Gastroesophageal sphincter (tissue), 4 donors: ENCODE measurements at places on chromosomes 1 and 21. TPM values are rescaled to one million over a fixed set of nuclear protein-coding genes. Genes with fewer than 3 reads are reported as not detected.
A peak's percentile ranks its signal among the peaks of the same experiment; 100 is the strongest.

The CFAP141 gene
- total RNA-seq: not detected

The CFHR1 gene
- total RNA-seq: not detected

The E2F2 gene
- not detected for total RNA-seq

The PDPN gene
- 20.1 TPM for total RNA-seq

The DPYD gene
- total RNA-seq: 43.0 TPM

DNA sequence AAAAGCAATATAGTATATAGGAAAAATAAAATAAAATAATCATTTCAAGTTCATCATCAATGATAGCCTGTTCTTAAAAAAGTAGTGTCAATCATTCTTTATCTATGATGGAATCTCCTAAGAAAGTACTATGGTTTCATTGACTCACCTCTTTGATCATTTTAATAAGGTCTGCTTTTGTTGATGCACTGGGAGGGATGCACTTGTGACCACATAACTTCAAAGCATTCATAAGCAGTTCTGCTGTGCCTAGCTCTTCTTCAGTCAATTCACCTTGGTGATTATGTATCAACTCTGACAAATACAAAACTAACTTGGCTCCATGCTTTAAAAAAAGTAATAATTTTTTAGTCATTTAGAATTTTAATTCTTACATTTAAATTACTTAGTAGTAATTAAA lies 84.8 kb upstream of the GNG4 start:
- no peaks in the 10 kb centered on the region for H3K4me1 ChIP-seq
- ATAC-seq: no peak

- H3K4me3 ChIP-seq: no peak overlapping the region
- H3K4me1 ChIP-seq: no peaks in the 10 kb centered on the region
- no peak overlapping the region for H3K27ac ChIP-seq
- H3K27me3 ChIP-seq: peaks cover 21% of the 10 kb centered on the region
- ATAC-seq: no peak
- no peaks in the 10 kb centered on the region for H3K36me3 ChIP-seq
These were observed 5.8 kb downstream of the PLCH2 start for GRCh38 chr1:2481885-2482284.

DNA sequence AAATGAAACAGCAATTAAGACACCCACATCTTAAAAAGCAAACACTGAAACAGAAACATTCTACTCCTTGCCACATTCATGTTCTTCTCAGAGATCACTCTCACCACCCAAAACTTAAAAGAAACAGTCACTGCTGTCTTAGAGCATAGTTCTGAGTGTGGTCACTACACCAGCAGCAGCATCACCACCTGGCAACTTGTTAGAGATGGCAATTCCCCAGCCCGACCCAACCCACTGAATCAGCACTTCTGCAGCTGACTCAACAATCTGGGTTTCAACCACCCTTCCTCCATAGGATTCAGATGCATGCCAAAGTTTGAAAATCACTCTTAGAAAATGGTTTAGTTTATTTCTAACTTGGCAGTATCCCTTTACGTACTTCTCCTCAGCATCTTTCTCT lies 126.1 kb downstream of the CDC42BPA start:
- no peak for ATAC-seq
- no peak overlapping the region for H3K27ac ChIP-seq
- no peak overlapping the region for H3K4me3 ChIP-seq
- H3K4me1 ChIP-seq: no peaks in the 10 kb centered on the region
- H3K36me3 ChIP-seq: peaks cover 6% of the 10 kb centered on the region

GRCh38 chr1:186498695-186499389 lies 37.9 kb upstream of the PDC start:
- no peak overlapping the region for H3K4me3 ChIP-seq
- no peaks in the 10 kb centered on the region for H3K4me1 ChIP-seq
- H3K27me3 ChIP-seq: no peaks in the 10 kb centered on the region
- no peak for ATAC-seq

DNA sequence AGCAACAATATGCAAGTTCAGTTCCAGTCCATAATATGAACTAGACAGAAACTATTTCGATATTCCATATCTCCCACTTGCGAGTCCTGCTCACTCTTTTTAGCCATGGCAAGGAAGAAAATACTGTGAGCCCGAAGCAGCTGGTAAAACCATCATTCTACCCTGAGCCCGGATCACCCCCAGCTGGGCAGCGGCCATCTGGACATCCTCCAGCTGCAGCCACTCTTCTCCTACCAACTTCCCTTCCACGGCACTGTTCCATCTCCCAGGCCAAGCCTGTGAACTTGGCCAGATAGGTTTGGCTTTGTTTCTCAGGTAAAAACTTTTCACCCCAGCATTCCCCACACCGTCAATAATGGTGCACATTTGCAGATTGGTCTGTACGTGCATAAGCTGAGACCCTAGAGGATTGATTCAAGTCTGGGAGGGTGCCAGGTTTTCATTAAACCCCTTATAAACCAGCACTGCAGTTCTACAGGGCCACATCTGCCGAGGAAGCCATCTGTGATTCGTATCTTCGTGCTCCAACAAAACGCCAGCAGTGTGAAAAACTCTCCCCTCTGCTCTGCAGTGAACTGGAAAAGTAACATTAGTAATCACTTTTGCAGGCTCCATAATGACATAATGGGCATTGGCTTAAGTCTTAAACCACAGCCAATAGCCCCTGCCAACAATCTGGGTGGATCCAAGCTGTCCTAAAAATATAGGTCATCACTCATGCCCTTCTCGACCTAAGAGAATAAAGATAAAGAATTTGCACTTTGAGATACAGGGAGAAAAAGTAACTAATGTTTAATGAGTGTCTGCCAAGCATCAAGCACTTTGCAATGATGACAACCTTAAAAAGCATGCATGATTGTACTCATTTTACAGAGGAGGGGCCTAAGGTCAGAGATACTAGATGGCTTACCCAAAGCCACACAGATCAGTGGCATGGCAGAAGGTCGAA lies 205.1 kb downstream of the PLPP3 start:
- H3K27me3 ChIP-seq: no peaks in the 10 kb centered on the region
- ATAC-seq: no peak
- no peaks in the 10 kb centered on the region for H3K36me3 ChIP-seq
- H3K4me3 ChIP-seq: no peak overlapping the region
- H3K4me1 ChIP-seq: peaks cover 26% of the 10 kb centered on the region

- ATAC-seq: no peak
- H3K4me1 ChIP-seq: no peaks in the 10 kb centered on the region
- no peak overlapping the region for H3K27ac ChIP-seq
- H3K4me3 ChIP-seq: no peak overlapping the region
These were observed 13.7 kb downstream of the SPRTN start for GRCh38 chr1:231351816-231352215.

GRCh38 chr1:38527373-38527966 lies 332.1 kb downstream of the RRAGC start:
- H3K4me1 ChIP-seq: no peaks in the 10 kb centered on the region
- no peaks in the 10 kb centered on the region for H3K36me3 ChIP-seq

DNA sequence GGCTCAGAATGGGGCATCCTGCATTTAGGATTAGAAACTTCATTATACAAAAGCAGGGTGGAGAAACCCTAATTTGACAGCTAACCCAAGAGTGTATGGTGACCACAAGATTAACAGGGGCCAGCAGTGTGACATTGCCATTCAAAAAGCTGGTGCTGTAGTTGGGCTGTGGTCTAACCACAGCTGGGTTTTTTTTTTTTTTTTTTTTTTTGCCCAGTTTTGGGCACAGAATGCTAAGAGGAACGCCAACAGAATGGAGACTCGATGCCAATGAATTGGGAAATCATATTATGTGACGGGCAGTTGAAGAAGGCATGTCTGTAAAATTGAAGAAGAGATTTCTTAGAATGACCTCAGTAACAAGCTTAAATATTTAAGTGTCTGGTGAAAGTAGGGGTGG lies 58.4 kb downstream of the NFIA start:
- H3K4me1 ChIP-seq: peaks cover 23% of the 10 kb centered on the region
- H3K36me3 ChIP-seq: no peaks in the 10 kb centered on the region
- H3K4me3 ChIP-seq: no peak overlapping the region
- H3K27ac ChIP-seq: peak overlapping the region; percentile 35

DNA sequence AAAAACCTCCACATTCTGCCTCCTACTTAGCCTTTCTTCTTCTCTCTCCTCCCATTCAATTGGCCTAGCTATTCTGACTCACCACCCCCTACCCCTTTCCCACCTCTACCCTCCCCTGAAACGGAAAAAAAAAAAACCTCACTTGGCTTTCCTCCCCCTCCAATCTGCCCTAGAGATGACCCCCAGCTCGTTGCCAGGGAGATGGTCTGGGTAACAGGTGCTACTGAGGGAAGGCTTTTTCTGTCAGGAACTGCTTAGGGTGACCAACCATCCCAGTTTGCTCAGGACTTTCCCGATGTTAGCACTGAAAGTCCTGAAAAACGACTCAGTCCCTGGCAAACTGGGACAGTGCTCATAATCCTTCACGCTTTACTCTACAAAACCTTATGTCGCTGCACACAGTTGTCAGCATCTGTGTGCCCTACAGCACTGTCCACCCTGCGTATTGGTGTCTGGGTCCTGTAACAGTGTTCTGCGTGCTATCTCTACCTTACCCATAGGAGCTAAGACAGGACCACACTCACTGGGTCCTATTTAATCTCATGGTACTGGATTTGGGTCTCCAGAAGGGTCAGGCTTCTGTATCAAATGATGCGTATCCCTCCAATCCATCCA lies 7.7 kb upstream of the CADM3 start:
- H3K36me3 ChIP-seq: no peaks in the 10 kb centered on the region
- no peaks in the 10 kb centered on the region for H3K4me1 ChIP-seq
- ATAC-seq: no peak
- peaks cover 17% of the 10 kb centered on the region for H3K27me3 ChIP-seq
- no peak overlapping the region for H3K4me3 ChIP-seq

- no peaks in the 10 kb centered on the region for H3K27me3 ChIP-seq
- no peaks in the 10 kb centered on the region for H3K36me3 ChIP-seq
- no peak for ATAC-seq
- H3K27ac ChIP-seq: no peak overlapping the region
- no peaks in the 10 kb centered on the region for H3K4me1 ChIP-seq
- H3K4me3 ChIP-seq: no peak overlapping the region
These were observed 45.5 kb upstream of the TACSTD2 start for GRCh38 chr1:58622571-58622970.
